ENCODE measurements at places on chromosomes 4 and X.

- no peak for DNase-seq
These were observed 1.8 kb upstream of the TCEANC start for GRCh38 chrX:13651150-13651549.

DNA sequence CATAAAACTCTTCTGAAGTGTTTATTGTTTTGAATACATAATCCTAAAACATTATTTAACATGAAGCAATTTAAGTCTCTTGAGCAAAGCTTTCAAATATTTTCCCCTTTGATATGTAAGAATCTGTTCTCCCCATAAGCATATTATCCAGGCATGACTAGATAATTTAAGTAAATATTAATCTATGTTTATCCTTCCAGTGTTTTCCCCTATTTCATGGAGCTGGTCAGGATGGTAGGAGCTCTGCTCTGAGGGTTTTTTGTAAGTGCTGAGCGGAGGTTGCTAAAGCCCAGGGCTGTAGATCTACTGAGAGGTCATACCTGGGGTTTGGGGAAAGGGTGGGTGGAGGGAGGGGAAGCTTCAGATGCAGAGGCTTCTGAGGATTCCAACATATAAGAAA lies 258.9 kb upstream of the SFRP2 start:
- DNase-seq = no peak

- DNase-seq = no peak
These were observed 57.2 kb upstream of the HS3ST1 start for GRCh38 chr4:11485926-11486325.

DNA sequence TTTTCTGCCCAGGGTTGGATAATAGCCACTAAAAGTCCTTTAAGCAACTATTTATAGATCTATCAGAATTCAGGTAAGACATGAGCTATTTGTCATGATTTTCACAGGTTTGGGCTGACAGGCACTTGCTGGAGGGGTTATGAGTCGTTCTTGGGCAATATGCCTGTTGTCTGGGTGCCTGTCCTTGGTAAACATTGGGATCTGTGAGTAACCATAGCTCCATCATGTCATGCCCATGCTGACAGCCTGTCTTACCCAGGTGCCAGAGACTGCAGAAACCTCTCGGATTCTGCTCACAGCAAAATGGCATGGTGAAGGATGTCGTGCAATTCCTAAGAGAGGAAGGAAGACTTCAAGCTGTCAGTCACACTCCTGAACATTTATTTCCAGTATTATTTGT lies 116.0 kb upstream of the PUDP start:
- DNase-seq = no peak

DNA sequence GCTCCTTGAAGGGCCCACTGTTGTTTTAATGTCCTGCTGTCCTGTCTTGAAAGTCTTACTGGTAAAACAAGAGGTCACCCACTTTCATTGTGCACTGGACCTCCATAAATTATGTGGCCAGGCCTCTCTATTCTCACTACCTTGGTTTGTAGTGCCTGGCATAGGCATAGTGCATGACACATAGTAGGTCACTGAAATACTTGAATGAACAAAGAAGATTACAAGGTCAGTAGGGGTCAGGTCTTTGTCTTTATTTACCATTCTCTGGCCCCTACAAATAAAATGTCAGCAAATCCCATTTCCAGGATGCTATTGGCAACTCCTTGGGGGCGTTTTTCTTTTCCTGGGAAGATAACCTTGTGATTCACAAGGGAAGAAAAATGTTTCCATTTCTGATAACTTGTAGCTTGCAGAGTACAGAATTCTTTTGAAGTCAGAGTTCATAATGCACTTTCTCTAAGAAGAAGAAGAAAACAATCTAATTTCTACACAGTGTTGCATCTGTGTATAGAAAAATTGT lies 1.4 kb downstream of the PGM2 start:
- DNase-seq = no peak

DNA sequence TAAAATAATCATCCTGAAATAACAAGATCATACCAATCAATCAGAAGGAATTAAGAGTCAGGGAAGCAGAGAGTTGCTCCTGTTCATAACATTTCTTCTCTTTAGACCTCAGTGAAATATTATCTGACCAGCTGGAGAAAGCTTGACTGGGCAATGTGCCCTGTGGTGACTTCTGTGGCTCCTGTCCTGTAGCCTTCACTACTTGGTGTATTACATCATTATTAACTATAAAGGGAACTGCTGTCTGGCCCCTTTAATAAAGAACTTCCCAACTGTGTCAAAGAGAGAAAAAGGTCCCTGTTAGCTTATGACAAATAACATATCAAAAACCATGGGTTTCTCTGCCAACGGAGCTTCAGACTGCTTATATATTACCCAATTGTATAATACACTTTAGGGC lies 18.0 kb downstream of the OPHN1 start:
- DNase-seq = no peak

- DNase-seq = no peak
These were observed 72.3 kb upstream of the TNMD start for GRCh38 chrX:100512471-100512870.

GRCh38 chr4:178976861-178977260 lies 1534.6 kb upstream of the AGA start:
- DNase-seq = no peak

GRCh38 chr4:133147921-133148689 lies 989 bp upstream of the PCDH10 start:
- DNase-seq = peak; percentile 61

DNA sequence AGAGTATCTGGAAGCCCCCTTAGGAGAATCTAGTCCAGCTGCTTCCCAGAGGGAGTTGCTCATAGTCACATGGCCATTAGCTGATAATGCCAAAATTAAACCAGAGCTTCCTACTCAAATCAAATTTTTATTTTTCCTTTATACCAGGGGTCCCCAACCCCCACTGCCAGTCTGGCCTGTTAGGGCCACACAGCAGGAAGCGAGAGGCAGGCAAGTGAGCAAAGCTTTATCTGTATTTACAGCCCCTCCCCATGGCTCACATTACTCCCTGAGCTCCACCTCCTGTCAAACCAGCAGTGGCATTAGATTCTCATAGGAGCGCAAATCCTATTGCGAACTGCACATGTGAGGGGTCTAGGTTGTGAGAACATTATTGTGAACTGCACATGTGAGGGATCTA lies 19.2 kb upstream of the TNIP3 start:
- DNase-seq = no peak

DNA sequence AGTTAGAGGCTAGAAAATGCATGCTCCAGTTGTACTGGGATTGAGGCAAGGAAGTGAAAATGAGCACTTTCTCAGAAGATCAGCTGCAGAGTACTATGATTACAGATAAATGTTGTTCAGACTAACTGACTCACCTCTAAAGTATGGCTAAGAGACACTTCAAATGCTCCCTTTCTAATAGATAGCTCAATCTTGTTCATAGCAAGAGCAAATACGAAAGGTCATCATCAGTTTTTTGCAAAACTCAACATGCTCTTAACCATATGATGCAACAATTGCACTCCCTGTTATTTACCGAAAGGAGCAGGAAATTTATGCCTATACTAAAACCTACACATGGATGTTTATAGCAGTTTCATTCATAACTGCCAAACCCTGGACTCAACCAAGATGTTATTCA lies 838.4 kb upstream of the INTU start:
- no peak for DNase-seq

GRCh38 chr4:54225598-54226403 lies 3.3 kb upstream of the PDGFRA start:
- no peak for DNase-seq

DNA sequence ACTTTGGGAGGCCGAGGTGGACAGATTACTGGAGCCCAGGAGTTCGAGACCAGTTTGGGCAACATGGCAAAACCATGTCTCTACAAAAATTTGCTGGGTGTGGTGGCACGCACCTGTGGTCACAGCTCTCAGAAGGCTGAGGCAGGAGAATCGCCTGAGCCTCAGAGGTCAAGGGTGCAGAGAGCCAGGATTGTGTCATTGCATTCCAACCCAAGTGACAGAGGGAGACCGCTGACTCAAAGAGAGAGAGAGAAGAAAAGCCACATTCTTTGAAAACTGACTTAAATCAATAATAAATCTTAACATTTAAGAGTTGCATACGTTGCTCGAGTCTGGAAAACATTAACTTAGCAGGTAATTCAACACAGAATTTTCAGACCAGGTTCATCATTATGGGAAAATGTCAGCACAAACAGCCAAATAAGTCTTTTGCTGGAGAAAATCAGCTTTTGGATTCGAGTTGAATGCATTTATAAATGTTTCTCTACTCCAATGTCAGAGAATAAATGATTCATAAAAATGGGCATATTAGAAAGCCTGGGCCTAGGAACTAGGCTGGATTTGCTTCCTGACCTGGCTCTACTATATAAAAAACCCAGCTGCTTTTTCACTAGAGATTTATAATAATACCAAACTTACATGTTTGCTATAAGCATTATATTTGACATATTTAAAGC lies 68.3 kb upstream of the RBPJ start:
- DNase-seq = no peak

DNA sequence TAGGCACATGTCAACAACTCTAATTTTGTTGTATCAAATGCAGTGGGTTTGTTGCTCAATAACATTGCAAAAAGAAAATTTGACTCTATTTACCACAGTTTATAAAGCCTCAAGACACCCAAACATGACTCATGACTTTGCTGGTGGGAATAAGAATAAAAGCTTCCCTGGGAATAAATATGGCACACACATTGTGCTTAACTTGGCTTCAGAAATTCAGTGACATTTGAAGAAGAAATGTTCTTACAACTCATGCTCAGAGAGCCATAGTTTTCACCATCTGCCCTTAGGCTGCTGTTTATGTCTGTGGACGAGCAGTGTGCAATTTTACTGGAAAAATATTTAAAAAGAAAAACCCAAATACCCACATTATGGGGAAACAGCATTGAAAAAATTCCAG lies 60.9 kb downstream of the SPATA18 start:
- no peak for DNase-seq

DNA sequence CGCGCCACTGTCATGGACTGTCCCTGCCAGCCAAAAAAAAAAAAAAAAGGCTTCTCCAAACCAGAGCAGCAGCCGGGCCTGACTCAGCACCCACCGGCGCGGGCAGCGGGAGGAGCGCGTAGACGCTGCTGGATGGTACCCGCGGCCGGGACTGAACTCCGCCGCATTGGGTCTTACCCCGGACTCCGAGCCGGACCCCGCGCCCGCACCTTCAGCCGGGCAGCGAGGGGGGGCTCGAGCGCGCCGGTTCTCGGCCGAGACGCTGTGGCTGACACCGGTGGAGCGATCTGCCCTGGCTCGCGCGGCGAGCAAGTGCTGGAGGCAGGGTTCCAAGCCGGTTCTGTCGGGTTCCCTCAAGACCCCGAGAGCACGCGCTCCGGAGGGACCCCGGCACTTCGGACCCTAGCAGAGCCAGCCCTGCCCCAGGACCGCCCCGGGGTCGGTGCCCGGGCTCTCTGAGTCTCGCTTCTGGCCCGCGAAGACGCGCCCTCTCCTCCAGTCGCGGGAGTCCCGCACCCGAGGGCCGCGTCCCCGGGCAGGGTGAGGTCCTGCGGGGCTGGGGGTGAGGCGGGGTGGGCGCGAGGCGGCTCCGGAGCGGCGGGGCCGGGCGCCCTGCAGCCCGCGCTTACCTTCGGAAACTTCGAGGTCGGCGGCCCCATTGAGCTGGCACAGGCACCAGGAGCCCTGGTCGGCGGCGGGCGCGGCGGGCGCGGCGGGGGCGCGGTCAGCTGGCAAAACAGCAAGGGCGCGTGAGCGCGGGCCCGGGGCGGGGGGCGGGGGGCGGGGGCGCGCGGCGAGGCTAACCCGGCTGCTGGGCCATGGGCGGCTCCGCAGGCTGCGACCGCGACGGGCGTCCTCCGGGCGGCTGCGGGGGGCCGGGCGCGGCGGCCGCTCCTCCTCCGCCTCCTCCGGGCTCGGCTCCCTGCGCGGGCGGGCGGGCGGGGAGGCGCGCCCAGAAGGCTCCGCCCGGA lies 11.8 kb upstream of the MAN2B2 start:
- DNase-seq = no peak

DNA sequence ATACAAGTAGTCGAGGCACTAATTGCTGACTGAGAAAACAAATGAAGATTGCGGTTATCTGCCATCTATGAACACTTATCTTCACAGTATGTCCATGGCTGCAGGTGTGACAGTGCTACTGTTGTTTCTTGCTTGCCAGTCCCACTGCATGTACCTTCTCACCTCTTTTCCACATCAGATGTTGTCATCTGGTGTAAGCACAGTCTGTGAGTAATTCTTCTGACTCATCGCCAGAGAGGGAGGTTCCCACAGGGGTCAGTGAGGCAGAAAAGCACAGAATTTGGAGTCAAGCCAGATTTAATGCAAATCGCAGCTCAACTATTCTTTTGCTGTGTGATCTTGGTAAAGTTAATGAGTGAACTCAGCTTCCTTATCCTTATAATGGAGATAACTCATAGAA lies 144.4 kb downstream of the GLRA2 start:
- no peak for DNase-seq

DNA sequence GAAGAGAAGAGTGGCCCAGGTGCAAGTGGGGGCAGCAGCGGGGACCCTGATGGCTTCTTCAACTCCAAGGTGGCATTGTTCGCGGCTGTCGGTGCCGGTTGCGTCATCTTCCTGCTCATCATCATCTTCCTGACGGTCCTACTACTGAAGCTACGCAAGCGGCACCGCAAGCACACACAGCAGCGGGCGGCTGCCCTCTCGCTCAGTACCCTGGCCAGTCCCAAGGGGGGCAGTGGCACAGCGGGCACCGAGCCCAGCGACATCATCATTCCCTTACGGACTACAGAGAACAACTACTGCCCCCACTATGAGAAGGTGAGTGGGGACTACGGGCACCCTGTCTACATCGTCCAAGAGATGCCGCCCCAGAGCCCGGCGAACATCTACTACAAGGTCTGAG lies 11.4 kb downstream of the EFNB1 start:
- DNase-seq = no peak

- DNase-seq = no peak
These were observed 42.2 kb downstream of the ACOX3 start for GRCh38 chr4:8398347-8398746.

- DNase-seq = no peak
These were observed 22.8 kb upstream of the FGFR3 start for GRCh38 chr4:1770245-1770644.

DNA sequence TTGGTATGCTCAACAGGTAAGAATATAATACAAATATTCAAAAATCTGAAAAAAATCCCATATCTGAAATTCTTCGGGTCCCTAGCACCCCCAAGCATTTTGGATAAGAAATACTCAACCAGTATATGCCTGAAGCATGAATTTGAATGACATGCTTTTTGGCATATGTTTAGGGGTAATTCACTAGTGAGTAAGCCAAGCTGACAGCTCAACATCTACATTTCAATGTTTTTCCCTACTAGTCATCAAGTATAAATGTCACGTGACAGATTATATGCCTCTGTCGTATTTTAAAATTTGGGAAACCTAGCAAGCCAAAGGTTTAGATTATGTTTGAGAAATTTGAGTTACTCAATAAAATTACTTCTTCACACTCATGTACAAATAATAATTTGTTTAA lies 125.1 kb downstream of the FGF16 start:
- DNase-seq = no peak

GRCh38 chr4:3387154-3387942 lies 54.4 kb upstream of the HGFAC start:
- DNase-seq = no peak

GRCh38 chr4:181618896-181619295 lies 624.3 kb upstream of the TENM3 start:
- no peak for DNase-seq

- no peak for DNase-seq
These were observed 24.4 kb upstream of the CCNI start for GRCh38 chr4:77100234-77100633.
